ENCODE measurements at places on chromosomes 1 and 21. TPM values are rescaled to one million over a fixed set of nuclear protein-coding genes. Genes with fewer than 3 reads are reported as not detected.

The HMCN1 gene
- 0.02 TPM for total RNA-seq

The ANKRD35 gene
- total RNA-seq = not detected

The HHAT gene
- total RNA-seq = 1.7 TPM

The GUCA2B gene
- not detected for total RNA-seq

The CPLANE2 gene
- total RNA-seq = 3.7 TPM

The PDE9A gene
- total RNA-seq = 1.1 TPM

The CGN gene
- total RNA-seq = 1.1 TPM

The FMO2 gene
- total RNA-seq = not detected

The SPATA45 gene
- total RNA-seq = not detected

The TFF2 gene
- not detected for total RNA-seq

The BROX gene
- total RNA-seq = 24.2 TPM

The PROK1 gene
- not detected for total RNA-seq

The SYPL2 gene
- 0.13 TPM for total RNA-seq

The TNFRSF8 gene
- 0.10 TPM for total RNA-seq

The CRNN gene
- not detected for total RNA-seq

The S100A7 gene
- total RNA-seq = not detected

The SELP gene
- total RNA-seq = not detected

The UMODL1 gene
- total RNA-seq = not detected

The LRRC53 gene
- not detected for total RNA-seq

The SPRR2D gene
- not detected for total RNA-seq

The CCDC27 gene
- not detected for total RNA-seq

The HSD17B7 gene
- 8.0 TPM for total RNA-seq

The TMCO4 gene
- total RNA-seq = 5.8 TPM

The BNIPL gene
- 0.07 TPM for total RNA-seq

The TDRD5 gene
- total RNA-seq = 0.06 TPM

The TSSK3 gene
- not detected for total RNA-seq

The DMBX1 gene
- total RNA-seq = 0.68 TPM

The TSPEAR gene
- total RNA-seq = not detected

The AVPR1B gene
- not detected for total RNA-seq

The KLHDC8A gene
- 0.53 TPM for total RNA-seq

The HMGCS2 gene
- not detected for total RNA-seq

Measured in A549 treated with CORT108297 at 1 μM for 4 hours (cell line).